ENCODE measurements at places on chromosomes 5 and 9.
A peak's percentile ranks its signal among the peaks of the same experiment; 100 is the strongest.

GRCh38 chr5:125483609-125484008 is 737.2 kb upstream of the ZNF608 start:
- no peak for DNase-seq

GRCh38 chr9:81472701-81473100 is 216.6 kb downstream of the TLE1 start:
- no peak for DNase-seq

DNA sequence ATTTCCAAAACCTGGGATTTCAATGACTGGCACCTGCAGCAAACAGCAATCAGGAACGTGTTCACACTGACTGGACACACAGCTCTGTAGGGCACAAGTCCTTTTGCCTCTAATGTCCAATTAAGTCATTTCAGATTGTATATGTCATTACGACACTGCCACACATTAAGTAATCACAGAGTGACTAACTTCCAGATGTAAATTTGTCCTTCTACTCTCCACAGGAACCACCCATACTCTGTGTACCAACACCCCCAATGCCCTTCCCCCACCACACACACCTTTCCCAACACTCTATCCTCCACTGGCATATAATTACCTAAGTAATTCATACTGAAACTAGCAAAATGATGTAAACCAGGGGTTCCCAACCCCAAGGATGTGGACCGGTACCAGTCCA is 30.5 kb downstream of the LARS1 start:
- no peak for DNase-seq

GRCh38 chr9:9790216-9790872 is 822.5 kb downstream of the PTPRD start:
- no peak for DNase-seq

DNA sequence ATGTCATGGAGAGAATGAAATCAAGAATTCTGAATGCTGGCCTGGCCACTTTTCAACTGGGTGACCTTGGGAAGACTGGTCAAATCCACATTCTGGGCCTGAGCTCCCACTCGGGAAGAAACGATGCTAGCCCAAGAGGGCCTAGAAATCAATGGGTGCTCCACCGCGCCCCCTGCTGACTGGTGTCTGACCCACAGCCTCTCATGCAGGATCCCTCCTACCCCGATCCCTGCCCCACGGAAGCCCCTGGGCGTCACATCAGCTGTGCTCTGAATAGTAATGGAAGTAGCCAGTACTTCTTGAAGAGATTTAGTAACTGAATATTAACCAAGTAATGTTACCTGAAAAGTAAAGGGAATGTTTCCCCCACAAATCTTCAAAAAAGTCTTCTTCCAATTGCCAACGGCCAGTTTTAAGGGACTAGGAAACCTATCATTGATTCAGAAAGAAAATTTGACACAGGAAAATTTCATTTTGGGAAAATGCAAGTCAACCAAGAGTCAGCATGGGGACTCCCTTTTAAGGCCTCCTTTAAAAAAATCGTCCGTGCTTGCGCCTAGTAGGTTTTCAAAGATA is 43.9 kb downstream of the CRB2 start:
- no peak for DNase-seq

DNA sequence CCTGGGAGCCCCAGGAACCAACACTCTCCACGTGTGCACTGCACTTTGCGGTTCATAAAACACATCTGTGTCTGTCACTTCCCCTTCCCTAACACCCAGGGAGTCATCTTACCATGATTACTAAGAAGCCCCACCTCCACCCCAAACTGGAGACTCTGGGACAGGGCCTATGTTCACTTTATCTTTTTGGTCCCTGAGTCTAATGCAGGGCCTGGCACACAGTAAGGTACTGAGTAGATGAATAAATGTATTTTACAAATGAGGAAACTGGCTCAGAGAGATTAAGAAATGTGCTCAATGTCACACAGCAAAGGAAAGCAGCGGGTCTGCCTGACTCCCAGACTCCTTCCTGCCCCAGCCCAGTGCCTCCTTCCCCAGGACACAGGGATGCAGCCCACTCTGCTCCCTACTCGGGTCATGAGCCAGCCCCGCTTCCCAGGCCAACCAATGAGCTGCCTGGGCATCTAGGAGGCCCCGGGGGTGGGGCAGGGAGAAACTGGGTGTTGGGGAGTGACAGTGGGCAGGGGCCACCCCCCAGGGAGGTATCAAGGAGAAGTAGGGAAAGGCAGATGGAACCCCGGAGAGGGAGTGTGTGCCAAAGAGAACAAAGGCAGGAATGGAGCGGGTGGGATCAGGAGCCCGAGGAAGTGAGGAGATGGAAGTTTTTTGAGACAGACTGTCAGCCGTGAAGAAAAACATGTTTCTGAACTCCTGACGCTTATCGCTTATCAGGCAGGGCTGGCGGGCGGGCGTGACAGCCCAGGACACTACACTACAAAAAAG is 30.5 kb downstream of the SHB start:
- no peak for DNase-seq

GRCh38 chr5:31231177-31231838 is 37.8 kb downstream of the CDH6 start:
- no peak for DNase-seq

DNA sequence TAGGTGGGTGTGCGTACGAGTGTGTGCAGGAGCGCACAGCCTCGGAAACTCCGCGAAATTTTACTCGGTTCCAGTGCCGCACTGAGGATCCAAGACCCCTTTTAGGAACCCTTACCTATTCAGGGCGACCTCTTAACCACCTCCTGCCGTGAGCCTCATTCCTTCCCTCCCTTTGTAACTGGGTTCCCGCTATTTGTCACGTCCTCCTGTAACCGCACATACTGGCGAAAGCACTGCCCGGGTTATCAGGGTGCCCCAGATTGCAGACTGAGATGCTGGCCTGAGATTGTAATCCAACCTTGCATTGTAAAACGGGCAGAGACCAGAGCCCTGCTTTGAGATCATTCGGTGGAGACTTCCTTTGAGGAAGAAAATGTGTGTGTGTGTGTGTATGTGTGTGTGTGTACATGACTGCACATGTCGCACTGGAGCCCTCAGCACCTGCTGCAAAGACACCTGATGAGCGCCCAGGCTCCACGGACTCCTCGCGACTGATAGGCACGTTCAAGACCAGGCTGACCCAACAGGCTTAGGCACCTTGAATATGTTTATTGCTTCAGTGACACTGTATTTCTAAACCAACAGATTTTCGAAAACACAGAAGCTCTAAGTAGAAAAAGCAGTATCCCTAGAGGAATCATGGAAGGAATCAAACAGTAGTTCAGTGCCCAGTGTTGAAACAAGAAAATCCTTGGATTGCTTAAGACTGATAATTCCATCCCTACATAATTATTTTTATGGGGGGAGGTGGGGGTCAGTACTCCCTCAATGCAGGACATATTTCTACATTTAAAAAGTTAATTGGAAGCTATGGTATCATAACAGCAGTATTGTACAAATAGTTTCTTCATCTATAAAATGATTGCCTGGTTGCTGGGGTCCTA is 86.5 kb upstream of the TNFAIP8 start:
- peak; percentile 48 for DNase-seq

- DNase-seq = no peak
Observed at GRCh38 chr5:116651653-116652052, 77.0 kb upstream of the SEMA6A start.

DNA sequence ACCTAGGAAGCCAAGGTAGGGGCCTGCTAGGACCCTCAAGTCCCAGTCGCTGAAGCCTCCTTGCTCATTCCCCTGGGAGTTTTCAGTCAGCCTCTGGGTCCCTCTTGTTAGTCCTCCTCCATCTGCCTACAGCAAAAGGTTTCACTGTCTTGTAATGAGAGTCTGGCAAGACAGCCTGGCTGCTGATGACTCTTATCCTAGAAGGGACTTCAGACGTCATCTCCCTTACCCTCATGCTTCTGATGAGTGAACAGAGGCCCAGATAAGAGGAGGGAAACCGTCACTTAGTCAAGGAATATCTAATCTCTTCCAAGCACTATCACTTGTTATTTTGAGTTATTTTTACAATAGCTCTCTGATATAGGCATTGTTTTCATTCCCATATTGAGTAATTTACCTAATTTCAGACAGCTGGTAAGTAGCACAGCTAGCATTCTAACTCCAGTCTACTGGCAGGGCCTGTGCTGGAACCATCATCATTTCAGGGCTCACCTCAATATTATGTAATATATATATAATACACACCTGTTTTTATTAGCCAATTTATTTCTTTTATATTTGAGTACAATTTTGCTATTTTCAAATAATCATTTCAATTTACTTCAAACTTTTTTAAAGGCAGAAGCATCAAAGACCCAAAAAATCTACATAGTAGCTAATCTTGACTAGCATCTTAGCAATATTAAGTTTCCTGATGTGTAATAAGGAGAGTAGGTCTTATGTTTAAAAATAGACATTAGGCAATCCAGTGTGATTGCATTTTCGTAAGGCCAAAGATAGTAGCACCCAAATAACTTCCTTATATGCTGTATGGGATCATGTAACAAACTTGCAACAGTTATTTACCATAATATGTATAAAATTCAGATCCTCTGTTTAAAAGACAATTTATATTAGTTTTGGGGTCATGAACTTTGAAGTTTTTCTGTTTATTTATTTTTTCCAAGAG is 7.9 kb downstream of the CMYA5 start:
- DNase-seq = no peak

GRCh38 chr5:91119217-91119616 is 263.9 kb downstream of the ARRDC3 start:
- no peak for DNase-seq

DNA sequence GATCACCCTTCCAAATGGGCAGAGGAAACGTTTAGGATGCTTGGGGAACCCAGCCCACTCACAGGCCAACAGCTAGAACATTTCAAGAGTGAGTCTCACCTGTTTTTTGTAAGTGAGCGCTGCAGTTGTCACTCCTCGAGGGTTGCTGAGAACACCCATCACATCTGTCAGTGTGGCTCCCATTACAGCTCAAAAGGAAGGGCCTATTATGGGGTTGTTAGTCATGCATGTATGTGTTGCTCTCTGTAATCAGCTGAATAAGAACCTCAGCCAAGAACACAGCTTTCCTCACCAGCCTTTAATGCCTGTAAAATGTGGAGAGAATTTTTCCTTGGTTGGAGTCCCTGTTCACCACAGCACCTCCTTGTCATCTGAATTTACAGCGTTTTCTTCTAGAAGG is 196.3 kb upstream of the KLF4 start:
- no peak for DNase-seq

GRCh38 chr9:99660191-99660636 is 161.5 kb upstream of the NR4A3 start:
- DNase-seq = no peak

- DNase-seq = peak; percentile 30
Observed at GRCh38 chr5:41876678-41877077, 6.5 kb upstream of the OXCT1 start.

- DNase-seq = peak; percentile 11
Observed at GRCh38 chr9:83583151-83584014, 39.6 kb upstream of the IDNK start.

DNA sequence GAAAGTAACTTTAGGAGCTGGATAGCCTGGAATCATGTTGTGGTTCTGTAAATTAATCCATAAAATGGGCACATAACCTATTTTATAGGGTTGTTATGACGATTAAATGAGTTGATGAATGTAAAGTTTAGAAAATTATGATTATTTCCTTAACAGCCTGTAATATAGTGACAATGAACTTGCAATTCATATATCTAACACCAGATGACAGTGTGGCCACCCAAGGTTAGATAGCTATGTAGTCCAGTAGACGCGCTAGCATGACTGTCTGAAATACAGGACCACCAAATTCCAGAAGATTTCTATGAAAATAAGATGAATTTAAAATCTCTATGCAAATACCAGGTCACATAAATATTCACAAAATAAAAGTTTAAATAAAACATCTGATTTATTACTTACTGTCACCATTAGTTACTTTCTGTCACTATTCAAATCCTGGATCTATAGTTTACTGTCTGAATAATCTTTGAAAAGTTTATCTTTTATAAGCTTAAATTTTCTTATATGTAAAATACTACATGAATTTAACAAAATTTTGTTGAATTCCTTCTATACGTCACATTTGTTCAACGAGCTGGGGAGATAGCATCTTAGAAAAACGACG is 26.1 kb upstream of the MACIR start:
- no peak for DNase-seq

GRCh38 chr5:14671414-14671813 is 6.9 kb downstream of the OTULIN start:
- no peak for DNase-seq

Measured in T47D (cell line).